Smooth muscle cell of bladder (primary cell): ENCODE measurements at places on chromosomes 7 and 10. TPM values are rescaled to one million over a fixed set of nuclear protein-coding genes. Genes with fewer than 3 reads are reported as not detected.

Gene KLHDC10
- 27.7 and 29.9 TPM in 2 replicates for total RNA-seq

Gene CALHM2
- total RNA-seq: 15.5 and 21.0 TPM in 2 replicates

Gene NKX6-2
- total RNA-seq: not detected in 2 replicates

Gene TRUB1
- total RNA-seq: 23.5 and 26.8 TPM in 2 replicates

Gene DPCD
- total RNA-seq: 61.0 and 61.8 TPM in 2 replicates

Gene EEPD1
- total RNA-seq: 4.7 and 6.8 TPM in 2 replicates

Gene FAM25G
- total RNA-seq: not detected in 2 replicates

Gene CHAT
- total RNA-seq: not detected in 2 replicates

Gene UCMA
- not detected in 2 replicates for total RNA-seq

Gene CALML3
- total RNA-seq: under 0.01 TPM in 1 of 2 replicates, not detected in the other

Gene LOXL4
- total RNA-seq: 25.7 and 32.9 TPM in 2 replicates

Gene SOSTDC1
- total RNA-seq: not detected in 2 replicates

Gene ERVW-1
- 0.09 TPM in 1 of 2 replicates, not detected in the other for total RNA-seq

Gene RET
- total RNA-seq: 0.28 and 0.55 TPM in 2 replicates

Gene SGCE
- 75.8 and 84.4 TPM in 2 replicates for total RNA-seq

Gene KIAA1217
- 0.43 and 0.55 TPM in 2 replicates for total RNA-seq

Gene OR2A1
- not detected in 2 replicates for total RNA-seq

Gene ANKRD61
- total RNA-seq: not detected in 2 replicates

Gene CACUL1
- 15.4 and 17.7 TPM in 2 replicates for total RNA-seq

Gene TMEM270
- total RNA-seq: not detected in 2 replicates

Gene SPDYE2B
- total RNA-seq: not detected in 2 replicates

Gene VTI1A
- 20.6 and 24.3 TPM in 2 replicates for total RNA-seq

Gene GIMAP7
- 0.09 TPM in 1 of 2 replicates, not detected in the other for total RNA-seq

Gene GPR15LG
- total RNA-seq: not detected in 2 replicates

Gene CLDN4
- total RNA-seq: 0.14 and 1.5 TPM in 2 replicates

Gene STRIP2
- 2.7 and 4.3 TPM in 2 replicates for total RNA-seq

Gene PPP1R9A
- total RNA-seq: 0.14 and 0.18 TPM in 2 replicates

Gene HMX2
- not detected in 2 replicates for total RNA-seq

Gene GPNMB
- total RNA-seq: 58.6 and 163 TPM in 2 replicates

Gene SSC4D
- total RNA-seq: 0.28 and 0.55 TPM in 2 replicates

Gene GNGT1
- total RNA-seq: 0.37 and 0.71 TPM in 2 replicates

Gene HTR5A
- total RNA-seq: not detected in 2 replicates

Gene OPN1SW
- total RNA-seq: not detected in 2 replicates

Gene AKR1B15
- total RNA-seq: 0.43 and 1.9 TPM in 2 replicates

Gene NAT16
- not detected in 2 replicates for total RNA-seq

Gene GALNT17
- total RNA-seq: under 0.01 TPM in 1 of 2 replicates, not detected in the other

Gene AEBP1
- 15.5 and 53.1 TPM in 2 replicates for total RNA-seq

Gene SPOCK2
- total RNA-seq: 0.37 and 0.43 TPM in 2 replicates

Gene SPACDR
- total RNA-seq: 0.14 and 0.28 TPM in 2 replicates

Gene GARIN1A
- 0.43 and 0.83 TPM in 2 replicates for total RNA-seq

Gene ACSL5
- total RNA-seq: 1.7 and 2.2 TPM in 2 replicates

Gene MCM7
- total RNA-seq: 18.2 and 18.8 TPM in 2 replicates

Gene PARP12
- 9.1 and 10.2 TPM in 2 replicates for total RNA-seq

Gene HOXA4
- 0.14 and 0.28 TPM in 2 replicates for total RNA-seq

Gene OR2A42
- total RNA-seq: under 0.01 TPM in 1 of 2 replicates, not detected in the other

Gene PON2
- total RNA-seq: 42.0 and 49.5 TPM in 2 replicates

Gene CLEC5A
- not detected in 2 replicates for total RNA-seq

Gene PALD1
- total RNA-seq: under 0.01 and 0.37 TPM in 2 replicates

Gene CYP17A1
- not detected in 2 replicates for total RNA-seq
